Naive thymus-derived CD8-positive, alpha-beta T cell (primary cell): ENCODE measurements at places on chromosomes 3 and 15.

DNA sequence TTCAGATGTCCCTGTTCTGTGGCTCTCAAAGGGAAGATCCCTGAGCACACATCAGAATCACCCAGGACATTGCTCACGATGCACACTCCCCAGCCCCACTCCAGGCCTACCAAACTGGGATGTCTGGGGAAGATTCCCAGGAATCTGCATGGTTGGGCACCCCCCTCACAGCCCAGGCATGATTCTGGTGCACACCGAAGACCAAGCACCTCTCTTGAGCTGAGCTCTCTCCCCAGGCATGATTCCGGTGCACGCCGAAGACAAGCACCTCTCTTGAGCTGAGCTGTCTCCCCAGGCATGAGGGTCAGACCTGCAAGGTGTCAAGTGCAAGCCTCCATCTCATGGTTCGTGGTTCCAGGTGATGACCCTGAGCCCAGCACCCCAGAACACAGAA, 112.2 kb upstream of the MEF2A start:
- no peak for DNase-seq

DNA sequence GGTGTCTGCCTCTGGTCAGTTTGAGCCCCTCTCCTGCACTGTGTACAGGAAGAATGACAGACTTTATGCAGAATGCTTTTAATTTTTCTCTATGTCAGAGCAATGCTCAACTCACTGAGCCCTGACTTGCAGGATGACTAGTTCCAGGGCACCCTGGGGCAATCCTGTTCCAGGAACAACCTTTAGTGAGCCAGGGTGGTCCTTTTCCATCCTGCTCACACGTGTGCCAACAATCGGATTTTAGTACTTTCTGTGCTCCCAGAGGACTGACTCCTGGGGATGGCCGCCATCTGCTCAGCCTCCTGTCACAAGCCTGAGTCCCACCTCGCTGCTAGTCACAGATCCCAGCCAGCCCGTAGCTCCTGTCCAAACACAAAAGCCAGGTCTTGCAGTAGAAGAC, 48.2 kb upstream of the ALDH1A3 start:
- DNase-seq: no peak

DNA sequence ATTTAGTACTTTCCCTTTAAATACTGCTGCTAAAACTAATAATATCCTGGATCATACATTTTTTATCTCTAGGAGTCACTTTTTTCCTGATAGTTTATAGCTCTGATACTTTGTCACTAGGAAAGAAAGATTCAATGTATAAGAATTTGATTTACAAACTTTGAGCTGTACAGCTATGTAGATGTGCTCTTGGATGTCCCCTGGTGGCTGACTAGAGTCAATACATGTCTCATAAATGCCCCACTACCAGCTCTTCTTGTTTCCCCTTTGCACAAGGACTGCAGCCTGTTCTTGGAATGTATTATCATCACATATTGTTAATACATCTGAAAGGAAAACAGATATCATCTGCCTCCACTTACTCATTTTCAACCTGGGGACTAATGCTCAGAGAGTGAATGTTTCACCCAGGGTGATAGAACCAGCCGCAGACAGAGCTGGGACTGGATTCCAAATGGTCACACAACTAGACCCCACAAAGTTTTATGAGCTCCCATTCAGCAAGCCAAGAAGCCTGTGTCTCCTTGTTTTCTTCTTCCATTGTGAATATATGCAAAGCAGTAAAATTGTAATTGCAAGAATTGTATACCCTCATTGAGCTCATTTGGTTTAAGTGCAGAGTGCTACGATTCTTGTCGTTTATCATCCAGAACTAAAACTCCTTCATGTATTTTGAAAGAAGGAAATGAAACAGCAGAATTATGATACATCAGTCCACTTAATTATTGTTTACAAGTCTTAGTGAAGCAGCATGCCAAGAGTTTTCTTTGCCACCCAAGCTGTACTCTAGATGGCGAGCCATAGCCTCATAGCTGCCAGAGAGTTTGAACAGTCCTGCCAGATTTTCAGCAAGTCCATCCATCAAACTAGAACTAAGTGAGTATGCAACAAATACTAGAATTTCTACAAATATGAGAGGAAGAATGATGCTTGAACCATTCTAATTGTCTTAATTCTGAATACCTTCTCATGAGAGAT, 261.6 kb upstream of the LMCD1 start:
- peak; percentile 27 for DNase-seq

- DNase-seq: no peak
Observed at GRCh38 chr3:46501702-46502101, 3.9 kb downstream of the RTP3 start.

- no peak for DNase-seq
Observed at GRCh38 chr3:14148041-14148985, 23.5 kb downstream of the TMEM43 start.

- DNase-seq: no peak
Observed at GRCh38 chr3:87191641-87192040, 35.5 kb upstream of the CHMP2B start.

DNA sequence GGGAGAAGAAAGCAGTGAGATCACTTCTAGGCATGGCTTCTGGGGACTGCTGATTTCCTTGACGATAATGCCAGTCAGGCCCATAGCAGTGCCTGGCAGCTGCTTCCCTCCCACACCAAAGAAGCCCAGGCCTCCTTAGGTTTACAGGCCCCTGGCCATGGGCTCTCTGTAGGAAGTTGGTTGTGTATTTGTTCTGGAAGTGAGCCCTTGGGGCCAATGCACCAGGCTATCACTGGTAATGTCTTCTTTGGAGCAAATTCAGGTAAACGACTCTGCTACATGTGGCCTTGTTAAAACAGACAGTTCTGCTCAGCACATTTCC, 89.3 kb downstream of the CCNL1 start:
- no peak for DNase-seq

DNA sequence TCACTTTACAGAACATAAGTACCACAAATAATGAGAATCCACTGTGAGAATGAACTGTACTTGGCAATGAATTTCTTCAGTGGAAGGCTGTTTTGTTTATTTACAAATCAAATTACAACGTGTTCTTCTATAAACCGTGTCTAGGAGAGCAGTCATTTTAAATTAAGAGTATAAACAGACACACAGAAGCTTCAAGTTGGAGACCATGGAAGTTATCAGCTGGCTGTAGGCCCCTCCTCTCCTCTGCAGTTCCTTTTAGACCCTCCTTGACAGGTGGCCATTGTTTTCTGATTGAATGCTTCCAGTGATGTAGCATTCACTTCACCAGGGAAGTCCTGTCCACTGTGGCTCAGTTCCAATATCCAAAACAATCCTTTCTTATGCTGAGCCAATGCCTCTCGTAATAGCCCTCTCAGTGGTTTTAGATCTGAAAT, 7.3 kb upstream of the MAPK6 start:
- DNase-seq: no peak

GRCh38 chr3:119894195-119894594, 112.3 kb downstream of the NR1I2 start:
- no peak for DNase-seq
